ENCODE measurements at places on chromosomes 4 and X.

- DNase-seq: no peak
These were observed 103.5 kb upstream of the PLAC1 start for GRCh38 chrX:134761788-134762187.

DNA sequence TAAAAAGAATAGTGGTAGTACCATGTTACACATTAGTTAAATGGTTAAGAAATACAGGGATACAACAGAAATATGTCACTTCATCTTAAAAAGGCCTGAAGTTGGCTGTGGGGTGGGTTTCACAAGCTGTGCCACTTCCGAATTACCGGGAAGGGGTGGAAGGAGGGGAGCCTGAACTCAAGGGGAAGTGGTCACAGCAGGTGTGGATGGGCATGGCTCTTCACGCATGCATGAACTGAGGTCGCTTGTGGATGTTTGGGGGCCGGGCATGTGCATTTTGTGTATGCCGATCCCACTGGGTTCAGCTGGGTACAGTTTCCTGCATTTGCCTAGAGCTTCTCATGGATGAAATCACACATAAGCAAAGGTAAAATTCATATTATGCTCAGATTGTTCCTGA is 64.9 kb downstream of the CLCN4 start:
- no peak for DNase-seq

DNA sequence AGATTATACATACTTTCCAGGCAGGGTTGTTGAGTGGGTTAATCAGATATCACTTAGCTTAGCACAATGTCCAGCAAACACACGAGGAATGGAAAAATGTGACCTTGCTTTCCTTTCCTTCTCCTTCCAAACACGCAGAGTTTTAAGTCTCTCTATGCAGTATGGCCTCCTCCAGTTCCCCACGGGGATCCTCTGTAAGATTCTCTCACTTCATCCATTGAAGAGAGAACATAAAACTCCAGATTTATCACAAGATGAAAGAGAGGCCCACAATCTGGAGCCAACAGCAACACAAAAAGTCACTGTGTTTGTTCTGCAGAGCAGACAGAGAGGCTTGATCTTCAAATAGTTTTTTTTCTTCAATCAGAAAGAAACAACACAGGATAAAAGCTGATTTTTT is 336.8 kb upstream of the CLNK start:
- no peak for DNase-seq

- no peak for DNase-seq
These were observed 155.0 kb upstream of the MAOA start for GRCh38 chrX:43500996-43501694.

DNA sequence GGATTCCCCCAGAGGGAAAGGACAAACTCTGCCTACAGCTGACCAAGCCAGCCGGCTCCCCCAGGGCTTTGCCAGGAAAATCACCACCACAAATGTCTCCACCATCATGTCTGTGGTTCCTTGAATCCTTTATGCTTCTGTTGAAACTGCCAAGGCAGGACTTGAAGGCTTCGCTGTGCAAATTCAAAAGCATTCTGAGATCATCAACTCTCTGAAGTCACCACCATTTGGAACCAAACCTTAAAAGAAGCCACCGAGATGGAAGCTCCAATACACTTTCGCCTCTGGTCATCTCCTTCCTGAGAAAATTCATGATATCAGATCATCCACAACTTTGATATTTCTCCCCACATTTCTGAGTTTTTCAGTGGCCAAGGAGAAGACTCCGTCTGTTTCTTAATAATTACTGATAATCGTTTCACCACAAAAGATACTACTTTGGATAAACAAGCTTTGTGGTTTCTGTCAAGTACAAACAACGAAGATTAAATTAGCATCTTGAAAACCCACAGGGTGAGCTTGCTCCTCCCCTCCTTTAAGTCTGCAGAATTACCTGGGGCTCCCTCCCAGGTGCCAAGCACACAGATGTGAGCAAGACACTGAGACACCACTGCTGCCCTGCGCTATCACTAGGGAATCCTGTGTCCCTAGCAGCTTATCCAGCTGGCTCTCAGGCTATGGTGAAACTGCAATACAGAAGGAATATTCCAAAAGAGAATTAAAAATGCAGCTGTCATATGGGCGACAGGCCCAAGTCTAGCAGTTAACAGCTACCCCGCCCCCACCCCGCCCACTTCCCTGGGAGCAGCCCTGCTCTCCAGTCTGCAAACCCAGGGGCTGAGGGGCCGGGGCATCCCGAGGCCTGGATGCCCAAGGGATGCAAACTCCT is 125.0 kb upstream of the TBL1X start:
- DNase-seq: no peak

GRCh38 chr4:10730019-10730418 is 45.5 kb upstream of the CLNK start:
- no peak for DNase-seq

DNA sequence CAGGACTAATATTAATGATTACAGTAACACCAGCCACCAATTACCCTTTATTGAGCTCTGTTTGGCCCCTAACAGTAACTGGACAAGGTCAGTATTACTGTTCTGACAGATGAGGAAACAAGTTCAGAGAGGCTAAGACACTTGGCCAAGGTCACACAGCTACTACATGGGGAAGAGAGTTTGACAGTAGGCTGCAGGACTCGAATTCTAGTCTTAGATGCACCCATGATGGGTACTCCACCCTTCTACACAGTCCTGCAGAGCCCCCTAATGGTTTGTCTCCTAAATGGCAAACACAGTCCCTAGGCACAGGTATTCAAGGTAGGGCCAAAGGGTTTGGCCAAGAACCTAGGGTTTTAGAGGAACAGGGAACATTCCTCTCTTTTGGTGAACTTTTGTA is 93.9 kb downstream of the NSUN7 start:
- DNase-seq: no peak

DNA sequence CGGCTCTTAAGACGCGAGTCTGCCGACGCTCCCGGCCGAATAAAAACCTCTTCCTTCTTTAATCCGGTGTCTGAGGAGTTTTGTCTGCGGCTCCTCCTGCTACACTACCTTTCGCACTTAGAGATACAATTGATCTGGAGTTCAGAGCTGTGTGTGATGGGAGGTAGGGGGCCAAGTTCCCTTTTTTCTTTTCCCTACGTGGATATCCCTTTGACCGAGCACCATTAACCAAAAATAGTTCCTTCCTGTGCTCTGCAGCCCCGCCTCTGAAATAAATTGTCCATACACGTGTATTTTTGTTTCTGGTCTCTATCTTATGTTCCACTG is 555 bp upstream of the PGM2 start:
- no peak for DNase-seq

GRCh38 chrX:110173192-110174175 is 144.4 kb downstream of the AMMECR1 start:
- DNase-seq: no peak

GRCh38 chr4:37889849-37890800 is 759 bp upstream of the TBC1D1 start:
- no peak for DNase-seq

DNA sequence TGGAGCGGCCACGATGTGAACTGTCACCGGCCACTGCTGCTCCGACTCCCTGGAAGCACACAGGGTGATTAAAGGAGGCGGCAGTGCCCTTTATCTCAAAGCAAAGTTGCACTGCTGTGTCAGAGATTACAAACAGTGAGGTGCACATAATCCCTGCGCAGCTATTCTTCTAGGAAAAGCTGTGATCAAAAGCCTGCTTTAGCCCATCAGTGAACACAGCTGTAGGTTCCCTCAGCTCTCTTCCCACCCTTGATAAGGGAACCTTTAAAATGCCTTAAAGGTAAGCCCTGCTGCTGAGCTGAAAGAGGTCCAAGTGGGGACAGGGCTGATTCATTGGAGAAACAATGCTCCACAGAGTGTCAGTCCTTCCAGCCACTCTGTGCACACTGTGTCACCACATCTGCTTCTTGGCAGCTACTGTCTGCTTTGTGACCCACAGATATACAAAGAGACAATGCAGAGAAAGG is 127.6 kb downstream of the EIF4E start:
- no peak for DNase-seq

GRCh38 chr4:4820261-4820660 is 39.2 kb upstream of the MSX1 start:
- DNase-seq: no peak

DNA sequence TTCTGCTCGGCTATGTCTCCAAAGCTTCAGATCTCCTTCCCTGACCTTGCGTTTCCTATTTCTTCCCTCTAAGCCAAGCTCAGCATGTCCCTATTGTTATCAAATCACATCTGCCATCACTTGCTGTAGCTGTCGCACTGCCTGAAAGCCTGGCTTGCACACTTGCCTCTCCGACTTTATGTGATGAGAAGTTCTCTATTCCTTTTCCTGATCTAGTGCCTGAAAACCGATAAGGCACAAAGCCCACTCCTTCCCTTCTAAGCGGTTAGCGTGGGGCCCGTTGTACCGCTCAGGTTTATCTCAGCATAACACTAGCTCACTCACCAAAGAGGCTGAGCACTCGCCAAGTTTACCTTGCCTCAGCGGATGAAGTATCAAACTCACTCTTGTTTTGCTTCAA is 816 bp downstream of the NMU start:
- no peak for DNase-seq

DNA sequence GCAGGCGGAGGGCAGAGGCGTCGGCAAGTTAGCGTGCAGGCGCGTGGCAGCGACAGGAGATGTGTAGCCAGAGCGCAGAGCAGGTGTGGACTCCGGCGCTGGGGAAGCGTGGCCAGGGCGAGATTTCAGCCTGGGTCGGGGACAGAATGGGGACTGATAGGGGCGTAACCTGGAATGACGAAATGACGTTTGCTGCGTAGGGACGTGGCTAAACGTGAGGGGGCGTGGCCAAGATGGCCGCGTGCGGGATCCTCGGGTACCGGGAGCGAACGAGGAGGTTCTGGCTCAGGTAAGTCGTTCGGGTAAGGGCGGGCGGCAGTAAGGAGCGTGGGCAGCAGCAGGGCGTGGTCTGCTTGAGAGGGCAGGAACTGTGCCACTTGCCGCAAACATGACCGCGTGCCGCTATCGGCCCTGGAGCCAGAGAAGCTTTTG is 10.9 kb upstream of the CLTRN start:
- DNase-seq: peak; percentile 81

DNA sequence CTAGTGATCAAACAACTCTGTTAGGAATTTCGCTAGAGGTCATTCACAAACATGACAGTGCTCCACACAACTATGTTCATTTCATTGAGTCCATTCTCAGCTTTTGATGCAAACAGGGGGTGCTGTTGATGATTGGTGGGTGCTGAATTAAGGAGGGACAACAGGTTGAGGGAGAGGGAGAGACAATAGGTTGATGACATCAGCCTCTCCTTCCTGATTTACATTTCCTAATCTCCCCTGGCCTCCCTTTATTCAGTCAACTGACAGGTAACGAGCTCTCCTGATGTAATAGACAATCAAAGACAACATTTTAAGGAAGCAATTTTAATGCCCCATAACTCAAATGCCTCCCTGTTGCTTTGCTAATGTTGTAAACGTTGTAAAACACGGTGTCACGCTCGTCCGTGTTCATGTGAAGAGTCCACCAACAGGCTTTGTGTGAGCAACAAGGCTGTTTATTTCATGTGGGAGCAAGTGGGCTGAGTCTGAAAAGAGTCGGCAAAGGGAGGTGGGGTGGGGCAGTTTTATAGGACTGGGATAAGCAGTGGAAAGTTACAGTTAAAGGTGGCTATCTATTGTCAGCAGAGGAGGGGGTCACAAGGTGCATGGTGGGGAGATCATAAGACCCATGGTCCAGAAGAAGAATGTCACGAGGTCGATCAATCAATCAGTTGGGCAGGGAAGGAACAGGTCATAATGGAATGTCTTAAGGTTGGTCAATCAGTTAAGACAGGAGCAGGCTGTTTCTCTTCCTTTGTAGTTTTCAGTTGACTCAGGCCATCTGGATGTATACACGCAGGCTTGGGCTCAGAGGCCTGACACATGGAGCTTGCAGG is 4.8 kb upstream of the GAR1 start:
- no peak for DNase-seq

DNA sequence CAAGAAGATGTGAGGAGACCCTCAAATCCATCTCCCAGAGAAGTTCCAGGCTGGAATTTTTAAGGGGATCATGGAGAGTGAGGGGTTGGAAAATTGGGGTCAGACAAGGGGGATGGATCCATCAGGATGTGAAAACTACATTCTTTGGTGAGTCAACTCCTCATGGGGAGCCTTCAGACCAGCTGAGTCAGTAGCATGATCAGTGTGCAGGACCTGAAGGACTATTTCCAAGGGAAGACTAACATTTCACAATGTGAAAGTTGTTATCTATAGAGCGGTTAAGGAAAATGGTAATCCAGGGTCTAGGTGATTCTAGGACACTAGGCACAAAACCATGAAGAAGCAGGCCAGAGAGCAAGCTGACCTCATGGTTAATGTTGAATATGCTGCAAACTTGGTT is 38.6 kb upstream of the CEP135 start:
- no peak for DNase-seq

DNA sequence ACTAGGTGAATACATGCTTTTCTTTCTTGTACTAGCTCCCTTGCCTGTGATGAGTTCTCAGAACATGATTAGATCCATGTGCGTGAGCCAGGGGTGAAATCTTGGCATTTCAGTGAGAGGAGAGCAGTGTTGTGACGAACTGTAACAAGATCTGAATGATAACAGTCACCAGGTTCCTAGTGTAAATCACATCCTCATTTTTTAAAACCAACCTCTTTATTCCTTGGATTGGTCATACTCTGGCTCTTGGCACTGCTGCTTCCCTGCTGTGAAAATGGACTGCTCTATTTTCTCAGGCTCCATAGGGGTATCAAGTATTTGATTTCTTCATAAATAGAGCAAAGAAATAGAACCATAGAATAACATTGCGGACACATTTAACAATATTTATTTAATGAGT is 206.3 kb downstream of the SLC4A4 start:
- no peak for DNase-seq

- DNase-seq: no peak
These were observed 288.0 kb upstream of the SFRP2 start for GRCh38 chr4:154076921-154077320.

GRCh38 chr4:23920716-23921446 is 31.0 kb upstream of the PPARGC1A start:
- DNase-seq: no peak

DNA sequence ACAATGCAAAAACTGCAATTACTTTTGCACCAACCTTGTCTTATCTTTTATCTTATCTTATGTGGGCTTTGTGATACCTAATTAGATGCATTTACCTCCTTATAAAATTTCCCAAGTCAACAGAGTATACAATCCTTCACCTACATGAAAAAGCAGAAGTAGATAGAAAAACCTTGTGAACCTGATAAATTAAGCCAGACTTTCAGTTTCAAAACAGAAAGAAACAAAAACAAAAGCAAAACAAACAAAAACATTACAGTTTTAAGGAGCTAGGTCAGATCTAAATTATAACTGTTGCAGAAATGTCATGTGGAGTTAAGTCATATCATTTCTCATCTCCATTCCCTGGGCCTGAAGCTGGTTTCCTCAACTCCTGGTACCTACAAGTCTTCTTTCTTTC is 24.9 kb upstream of the CXXC4 start:
- no peak for DNase-seq

DNA sequence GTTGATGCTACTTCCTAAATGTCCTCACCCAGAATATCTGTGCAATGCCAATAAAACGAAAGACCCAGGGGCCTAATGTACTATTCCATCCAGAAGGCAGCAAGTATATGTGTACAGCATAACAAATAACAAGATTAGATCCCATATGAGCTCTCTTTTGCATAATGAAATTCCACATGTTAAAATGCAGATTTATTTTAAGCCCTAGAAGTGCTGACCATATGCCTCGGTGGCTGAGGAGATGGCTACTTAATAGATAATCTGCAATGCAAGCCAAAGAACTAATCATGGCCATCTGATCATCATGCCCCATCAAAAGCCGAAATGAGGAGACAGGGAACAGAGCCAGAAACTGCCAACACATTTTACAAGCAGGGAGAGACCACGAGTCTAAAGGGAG is 293.5 kb downstream of the KCNIP4 start:
- DNase-seq: no peak

- DNase-seq: no peak
These were observed 243.9 kb upstream of the SPANXN1 start for GRCh38 chrX:145003443-145003842.
